Heart right ventricle (tissue), 16 donors: ENCODE measurements at places on chromosomes 12 and 14. TPM values are rescaled to one million over a fixed set of nuclear protein-coding genes. Genes with fewer than 3 reads are reported as not detected.

Gene STON2
- polyA plus RNA-seq, result 0.33 TPM

Gene GZMB
- polyA plus RNA-seq, result 1.8 TPM

DNA sequence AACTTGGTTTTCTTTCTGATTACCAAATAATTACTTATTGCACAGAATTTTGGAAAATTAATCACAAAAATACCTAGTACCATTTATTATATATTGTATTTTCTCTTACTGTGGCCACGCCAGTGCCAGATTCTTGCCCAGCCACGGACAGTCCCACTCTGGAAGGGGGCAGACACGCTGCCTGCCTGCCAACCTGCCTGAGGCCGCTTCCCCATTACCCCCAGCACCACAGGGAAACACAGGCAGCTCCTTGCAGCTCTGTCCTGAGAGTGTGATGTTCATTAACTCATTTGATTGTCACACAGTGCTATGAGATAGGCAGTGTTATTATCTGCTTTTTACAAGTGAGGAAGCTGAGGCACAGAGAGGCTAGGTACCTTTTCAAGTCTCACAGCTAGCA is 46.8 kb downstream of the CACNA1C start:
- DNase-seq, result no peak

GRCh38 chr12:107921062-107921461 is 146.6 kb downstream of the ASCL4 start:
- DNase-seq, result no peak

Gene RNASE7
- 0.03 TPM for polyA plus RNA-seq
